ENCODE measurements at places on chromosomes 13 and 19.

DNA sequence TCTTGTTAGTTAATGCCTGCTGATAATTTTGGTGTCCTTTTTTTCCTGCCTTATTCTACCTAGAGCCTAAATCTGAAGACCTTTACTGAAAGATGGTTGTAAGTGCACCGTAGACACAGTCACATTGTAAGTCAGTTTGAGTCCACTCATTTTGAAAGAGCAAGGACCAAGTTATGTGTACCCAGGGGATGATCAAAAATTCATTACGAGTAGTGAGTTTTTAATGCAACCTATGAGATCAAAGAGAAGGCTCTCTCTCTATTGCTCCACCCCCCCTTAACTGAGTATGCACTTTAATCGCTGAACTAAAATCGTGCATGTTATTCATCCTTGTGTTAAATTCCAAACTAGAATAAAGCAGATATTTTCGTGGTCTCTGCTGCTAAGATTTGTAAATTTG, 1.8 kb downstream of the RAP2A start:
- DNase-seq = no peak

- no peak for DNase-seq
These were observed 37.8 kb downstream of the ELF1 start for GRCh38 chr13:40981361-40981760.

GRCh38 chr19:1081301-1082164, 13.6 kb downstream of the POLR2E start:
- DNase-seq = no peak

GRCh38 chr13:75860935-75861334, 224.8 kb downstream of the LMO7 start:
- no peak for DNase-seq
